ENCODE measurements at places on chromosomes 6 and 20. TPM values are rescaled to one million over a fixed set of nuclear protein-coding genes. Genes with fewer than 3 reads are reported as not detected.

KPNA5 gene
- 22.4 TPM for total RNA-seq

DNA sequence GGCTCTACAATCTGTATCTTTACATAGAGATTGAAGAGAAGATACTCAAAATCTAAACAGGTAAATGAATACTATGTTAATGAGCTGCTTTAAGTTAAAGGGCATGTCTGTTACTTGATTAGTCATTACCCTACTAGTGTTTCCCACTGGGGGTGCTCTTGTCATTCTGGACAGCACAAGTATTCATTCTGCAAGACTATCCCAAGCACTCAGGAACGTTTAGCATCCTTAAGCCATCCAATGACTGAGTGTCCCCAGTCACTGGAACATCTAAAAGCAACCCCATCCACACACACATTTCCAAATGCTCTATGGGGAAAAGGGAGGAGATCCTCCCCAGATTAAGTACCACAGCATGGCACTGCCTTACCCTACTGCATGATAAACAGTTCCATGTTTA, 25.7 kb downstream of the EZR start:
- H3K4me3 ChIP-seq, result no peak overlapping the region
- no peak overlapping the region for H3K27ac ChIP-seq
- no peaks in the 10 kb centered on the region for H3K4me1 ChIP-seq
- H3K27me3 ChIP-seq, result no peaks in the 10 kb centered on the region

DNA sequence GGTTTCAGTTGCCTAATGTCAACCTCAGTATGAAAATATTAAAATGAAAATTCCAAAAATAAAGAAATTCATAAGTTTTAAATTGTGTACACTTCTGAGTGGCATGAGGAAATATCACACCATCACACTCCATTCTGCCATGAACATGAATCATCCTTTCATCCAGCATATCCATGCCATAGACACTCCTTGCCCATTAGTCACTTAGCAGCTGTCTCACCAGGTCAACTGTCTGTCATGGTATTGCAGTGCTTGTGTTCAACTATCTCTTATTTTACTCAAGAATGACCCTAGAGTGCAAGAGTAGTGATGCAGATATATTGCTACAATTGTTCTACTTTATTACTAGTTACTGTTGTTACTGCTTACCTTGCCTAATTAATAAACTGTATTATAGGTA, 712.4 kb downstream of the EPHA7 start:
- H3K27ac ChIP-seq, result no peak overlapping the region
- H3K36me3 ChIP-seq, result no peaks in the 10 kb centered on the region
- no peak for DNase-seq
- no peaks in the 10 kb centered on the region for H3K27me3 ChIP-seq
- no peaks in the 10 kb centered on the region for H3K4me1 ChIP-seq

DNA sequence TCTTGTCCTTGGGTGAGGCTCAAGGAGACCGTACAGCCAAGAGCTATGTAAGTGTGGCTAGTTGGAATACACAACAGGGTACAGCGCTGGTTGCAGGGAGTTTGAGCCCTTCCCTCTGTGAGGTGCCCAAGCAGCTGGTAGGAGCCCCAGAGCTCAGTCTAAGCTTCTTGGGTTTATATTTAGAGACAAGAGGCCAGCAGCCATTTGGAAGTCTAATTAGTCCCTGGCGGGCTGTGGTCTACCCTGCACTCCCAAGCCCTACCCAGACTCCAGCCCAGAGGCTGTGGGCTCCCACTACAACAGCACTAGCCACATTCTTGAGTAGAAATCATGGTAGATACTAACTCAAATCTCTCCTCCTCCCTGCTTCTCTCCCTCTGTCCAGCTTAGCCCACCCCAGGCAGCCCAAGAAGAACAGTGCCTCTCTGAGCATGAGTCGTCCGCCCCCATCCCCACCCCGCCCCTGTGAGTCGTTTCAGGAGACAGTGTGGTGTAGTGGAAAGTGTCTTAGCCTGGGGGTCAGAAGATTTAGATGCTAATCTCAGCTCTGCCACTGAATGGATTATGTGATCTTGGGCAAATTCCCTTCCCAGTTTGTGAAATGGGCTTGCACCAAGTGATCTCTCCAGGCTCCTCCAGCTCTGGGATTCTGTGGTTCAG, 37.8 kb downstream of the EIF2S2 start:
- no peak overlapping the region for H3K4me3 ChIP-seq
- no peaks in the 10 kb centered on the region for H3K27me3 ChIP-seq
- H3K4me1 ChIP-seq, result peaks cover 6% of the 10 kb centered on the region
- peak; percentile 32 for DNase-seq

- H3K4me3 ChIP-seq, result no peak overlapping the region
- no peaks in the 10 kb centered on the region for H3K36me3 ChIP-seq
- H3K27ac ChIP-seq, result no peak overlapping the region
- no peak for DNase-seq
Measured at GRCh38 chr6:147131532-147132128, 72.6 kb upstream of the STXBP5 start.

GRCh38 chr6:111653434-111653833, 47.8 kb upstream of the TRAF3IP2 start:
- no peak overlapping the region for H3K4me3 ChIP-seq
- H3K4me1 ChIP-seq, result peaks cover 4% of the 10 kb centered on the region
